CD4-positive, alpha-beta T cell treated with Interleukin-6 for 4 hours (primary cell): ENCODE measurements at places on chromosomes 6 and 20.
A peak's percentile ranks its signal among the peaks of the same experiment; 100 is the strongest.

DNA sequence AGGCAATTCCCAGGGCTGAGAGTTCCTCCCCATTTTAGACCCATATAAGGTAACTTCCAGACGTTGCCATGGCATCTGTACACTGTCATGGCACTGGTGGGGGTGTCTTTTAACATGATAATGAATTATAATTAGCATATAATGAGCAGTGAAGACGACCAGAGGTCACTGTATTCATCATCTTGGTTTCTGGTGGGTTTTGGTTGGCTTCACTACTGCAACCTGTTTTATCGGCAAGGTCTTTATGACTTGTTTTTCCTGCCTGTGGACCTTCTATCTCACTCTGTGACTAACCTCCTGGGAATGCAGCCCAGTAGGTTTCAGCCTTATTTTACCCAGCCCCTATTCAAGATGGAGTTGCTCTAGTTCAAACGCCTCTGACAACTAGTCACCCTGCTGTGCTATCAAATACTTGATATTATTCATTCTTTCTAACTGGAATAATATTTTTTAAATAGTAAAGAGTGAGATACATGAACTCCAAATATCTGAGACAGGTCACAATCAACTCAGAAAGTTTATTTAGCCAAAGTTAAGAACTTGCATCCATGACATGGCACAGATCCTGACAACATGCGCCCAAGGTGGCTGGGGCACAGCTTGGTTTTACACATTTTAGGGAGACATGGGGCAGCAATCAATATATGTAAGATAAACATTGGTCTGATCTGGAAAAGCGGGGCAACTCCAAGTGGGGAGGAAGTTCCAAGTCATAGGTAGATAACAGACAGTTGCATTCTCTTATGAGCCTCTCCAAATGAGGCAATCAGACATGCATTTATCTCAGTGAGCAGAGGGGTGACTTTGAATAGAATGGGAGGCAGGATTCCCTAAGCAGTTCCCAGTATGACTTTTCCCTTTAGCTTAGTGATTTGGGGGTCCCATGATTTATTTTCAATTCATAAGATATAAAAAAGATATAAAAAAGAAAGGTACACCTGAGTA is 1.2 kb upstream of the UFL1 start:
- peak; percentile 2 for DNase-seq

- no peak for DNase-seq
Observed at GRCh38 chr6:108744244-108744972, 103.8 kb upstream of the ARMC2 start.

DNA sequence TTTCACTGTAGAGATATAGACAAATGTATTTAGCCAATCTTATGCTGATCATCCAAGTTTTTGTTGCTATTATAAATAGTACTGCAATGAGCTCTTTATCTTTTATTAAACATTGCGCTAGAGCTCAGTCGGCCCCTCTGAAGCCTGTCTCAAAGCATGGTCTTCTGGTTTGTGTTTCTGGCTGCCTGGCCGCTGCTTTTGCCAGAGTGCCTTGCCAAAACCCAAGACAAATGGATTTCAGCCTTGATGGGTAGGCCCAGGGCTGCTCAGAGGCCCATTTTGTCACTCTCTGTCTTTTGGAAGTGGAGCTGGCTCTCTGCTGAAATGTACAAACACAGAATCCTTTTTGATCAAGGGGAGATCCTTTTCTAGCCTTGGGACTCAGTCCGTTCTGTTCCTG is 102.9 kb upstream of the KCNG1 start:
- DNase-seq = no peak

DNA sequence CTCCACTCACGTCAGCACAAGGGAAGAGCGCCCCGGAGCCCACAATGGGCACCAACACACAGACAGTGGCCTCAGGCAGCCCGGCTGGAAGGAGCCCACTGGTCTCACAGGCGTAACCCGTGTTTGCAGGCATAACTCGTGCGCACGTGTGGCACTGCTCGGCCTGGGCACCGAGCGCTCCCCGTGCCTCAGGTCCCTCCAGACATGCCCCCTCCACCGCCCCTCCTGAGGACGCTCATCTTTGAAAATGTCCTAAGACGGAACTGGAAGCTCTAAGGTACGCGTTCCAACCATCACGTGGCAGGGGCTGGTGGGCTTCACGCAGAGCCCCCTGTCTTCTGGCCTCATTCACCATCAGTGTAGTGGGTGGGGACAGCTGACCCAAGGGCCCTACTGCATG is 44.6 kb downstream of the SSR1 start:
- no peak for DNase-seq

DNA sequence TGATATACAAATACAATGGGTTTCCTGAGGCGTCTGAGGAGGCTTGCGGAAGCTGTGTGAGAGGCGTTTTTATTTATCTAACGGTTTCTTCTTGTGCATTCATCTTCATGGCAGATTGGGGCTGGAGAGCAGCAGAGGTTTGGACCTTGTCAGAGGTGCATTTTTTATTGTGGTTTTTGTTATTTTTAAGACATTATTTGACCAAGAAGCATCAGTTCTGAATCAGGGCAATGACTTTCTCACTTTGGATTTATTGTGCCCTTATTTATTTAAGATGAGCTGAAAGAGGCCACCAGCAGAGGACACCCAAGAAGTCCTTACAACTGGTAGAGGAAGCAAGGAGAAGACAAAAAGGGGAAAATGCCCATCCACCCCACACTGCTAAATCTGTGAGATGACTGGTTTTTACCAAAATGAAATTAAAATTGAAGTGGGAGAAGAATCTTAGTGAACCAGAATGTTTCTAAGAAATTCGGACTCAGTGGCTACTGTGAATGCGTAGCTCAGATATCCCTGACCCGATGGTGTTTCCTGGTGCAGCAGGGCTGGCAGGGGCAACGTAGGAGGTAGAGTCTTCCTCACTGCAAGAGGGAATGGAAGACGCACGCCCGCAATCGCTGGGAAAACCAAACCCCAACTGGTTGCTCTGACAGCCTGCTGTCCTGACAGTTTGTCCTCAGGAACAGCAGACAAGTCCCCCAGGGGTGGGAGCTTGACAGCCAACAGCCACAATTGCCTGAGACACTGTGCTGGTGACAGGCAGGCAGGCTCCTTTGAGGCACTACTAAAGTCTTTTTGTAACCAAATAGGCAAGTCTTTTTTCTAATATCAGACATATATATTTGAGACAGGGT is 14.2 kb downstream of the PRR18 start:
- DNase-seq = no peak

GRCh38 chr20:35560541-35560940 is 18.7 kb downstream of the ERGIC3 start:
- DNase-seq = no peak

DNA sequence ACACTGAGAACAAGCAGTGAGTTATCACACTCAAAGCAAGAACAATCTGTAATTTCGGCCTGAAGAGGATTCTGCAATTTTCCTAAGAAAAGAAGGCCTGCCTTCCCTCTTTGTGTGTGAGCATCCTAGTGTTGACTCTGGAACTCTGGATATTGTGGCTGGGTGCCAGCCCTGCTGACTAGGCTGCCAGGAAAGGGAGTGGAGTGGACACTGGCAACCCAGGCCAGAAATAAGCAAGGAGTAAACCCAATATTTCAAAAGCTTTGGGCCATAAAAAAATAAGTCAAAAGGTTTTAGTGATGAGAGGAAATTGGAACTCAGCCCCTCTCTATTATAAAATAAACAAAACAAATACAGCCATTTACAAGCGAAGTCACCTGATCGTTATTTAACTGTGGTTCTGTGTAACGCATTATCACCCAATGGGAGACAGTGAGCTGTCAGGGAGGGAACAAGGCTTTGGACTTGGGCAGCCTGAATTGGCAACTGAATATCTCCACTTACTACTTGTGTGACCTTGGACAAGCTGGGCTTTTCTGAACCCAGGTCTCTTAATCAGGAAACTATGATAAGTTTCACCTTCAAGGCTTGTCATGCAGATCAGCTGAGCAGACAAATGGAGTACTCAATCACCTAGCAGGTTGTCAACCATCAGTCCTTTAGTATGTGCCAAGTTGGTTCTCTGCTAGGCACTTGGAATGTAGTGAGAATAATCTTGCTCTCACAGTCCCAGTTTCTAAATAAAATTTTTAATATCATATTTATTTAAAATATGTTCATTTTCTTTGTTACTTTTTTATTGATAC is 196.2 kb downstream of the PAX1 start:
- DNase-seq = no peak

- no peak for DNase-seq
Observed at GRCh38 chr6:150183105-150183504, 40.3 kb downstream of the PPP1R14C start.

- no peak for DNase-seq
Observed at GRCh38 chr20:53186635-53187034, 214.5 kb downstream of the TSHZ2 start.

DNA sequence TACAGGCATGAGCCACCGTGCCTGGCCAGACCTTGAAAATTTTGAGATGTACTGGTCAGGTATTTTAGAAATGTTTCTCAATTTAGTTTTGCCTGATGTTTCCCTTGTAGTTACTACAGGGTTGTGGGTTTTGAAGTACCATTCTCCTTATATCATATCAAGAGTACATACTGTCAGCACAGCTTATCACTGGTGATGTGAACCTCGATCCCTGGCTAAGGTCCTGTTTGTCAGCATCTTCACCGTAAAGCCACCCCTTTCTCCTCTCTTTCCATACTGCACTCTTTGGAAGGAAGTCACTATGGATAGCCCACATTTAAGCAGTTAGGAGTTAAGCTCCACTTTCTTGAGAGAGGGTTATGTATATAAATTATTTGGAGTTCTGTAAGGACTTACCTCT is 27.8 kb downstream of the PHACTR2 start:
- no peak for DNase-seq

GRCh38 chr20:43975096-43975768 is 60.6 kb downstream of the TOX2 start:
- DNase-seq = no peak

- no peak for DNase-seq
Observed at GRCh38 chr6:134589512-134589911, 271.6 kb upstream of the SGK1 start.

DNA sequence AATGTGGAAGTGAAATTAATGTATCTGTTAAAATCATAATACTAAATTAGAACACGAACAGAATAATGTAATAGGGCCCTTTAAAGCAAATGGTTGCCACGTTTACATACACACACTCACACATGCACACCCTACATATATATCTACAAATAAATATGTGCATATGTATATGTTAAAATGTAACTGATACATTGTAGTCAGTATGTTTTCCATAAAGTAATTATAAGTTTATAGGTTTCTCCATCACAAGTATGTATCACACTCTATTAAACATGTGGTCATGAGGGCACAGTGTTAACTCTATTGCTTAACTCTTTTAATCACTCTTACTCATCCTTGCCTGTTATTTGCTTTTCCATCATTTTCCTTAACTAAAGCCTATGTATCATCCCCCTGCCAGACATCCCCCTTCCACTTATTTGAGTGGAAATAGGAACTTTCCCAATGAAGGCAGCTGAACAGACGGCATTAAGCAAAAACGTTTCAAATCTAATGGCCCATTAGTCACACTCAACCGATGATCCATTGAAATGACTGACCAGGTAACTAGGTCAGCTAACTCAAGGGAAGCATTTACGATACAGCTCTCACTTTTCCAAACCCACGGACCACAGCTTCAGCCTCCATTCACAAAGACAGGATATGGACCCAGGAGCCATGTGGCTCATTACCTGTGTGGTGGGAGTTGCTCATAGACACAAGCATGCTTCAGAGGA is 89.3 kb downstream of the HAO1 start:
- no peak for DNase-seq

GRCh38 chr6:16301511-16301910 is 63.1 kb downstream of the GMPR start:
- DNase-seq = no peak

DNA sequence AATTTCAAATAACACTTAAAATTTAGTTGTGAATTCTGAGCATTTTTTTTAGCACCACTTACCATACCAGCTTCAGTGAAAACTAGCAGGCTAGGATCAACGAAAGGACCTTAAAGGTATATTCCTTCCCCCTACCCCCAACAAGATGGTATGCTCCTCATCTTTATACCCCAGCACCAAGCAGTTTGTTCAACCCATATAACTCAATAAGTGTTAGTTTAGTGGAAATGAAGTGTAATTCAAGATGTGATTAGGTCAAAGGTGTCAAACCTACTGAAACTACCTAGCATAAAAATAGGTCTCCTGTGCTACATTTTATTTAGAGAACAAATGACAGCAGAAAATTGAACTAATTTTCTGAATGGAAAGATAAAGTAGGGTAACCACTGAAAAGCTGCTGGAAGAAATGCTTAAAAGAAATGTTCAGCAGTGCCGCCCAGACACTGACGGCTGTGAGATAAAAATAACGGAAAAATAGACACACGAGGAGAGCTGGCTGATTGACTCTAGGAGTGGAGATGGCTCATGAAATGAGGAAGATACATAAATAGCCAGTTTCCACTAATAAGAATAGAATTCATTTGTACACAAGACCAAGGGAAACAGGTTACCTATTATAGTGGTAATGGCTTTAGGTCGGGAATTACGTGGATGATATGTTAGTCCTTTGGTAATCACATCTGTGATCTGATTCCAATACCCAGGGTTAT is 94.8 kb downstream of the IPCEF1 start:
- DNase-seq = no peak

- no peak for DNase-seq
Observed at GRCh38 chr6:84762220-84763002, 2.0 kb downstream of the TBX18 start.

DNA sequence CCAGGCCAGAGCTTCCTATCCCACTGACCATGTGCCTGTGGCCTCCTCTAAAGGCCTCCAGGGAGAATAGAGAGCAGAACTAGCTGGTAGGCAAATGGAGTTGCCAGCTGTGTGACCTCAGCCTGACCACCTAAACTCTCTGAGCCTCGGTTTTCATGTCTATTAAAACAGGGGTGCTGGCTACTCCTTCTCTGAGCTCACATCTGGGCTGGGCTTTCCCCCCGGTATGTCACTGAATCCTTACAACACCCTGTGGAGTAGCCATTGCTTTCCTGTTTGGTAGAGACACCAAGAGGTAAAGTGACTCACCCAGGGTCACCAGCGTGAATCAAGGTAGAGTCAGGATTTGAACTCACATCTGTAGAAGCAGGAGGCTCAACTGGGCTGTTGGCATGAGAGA is 132.1 kb downstream of the JPH2 start:
- no peak for DNase-seq

- no peak for DNase-seq
Observed at GRCh38 chr20:13283869-13284829, 63.1 kb downstream of the ISM1 start.

DNA sequence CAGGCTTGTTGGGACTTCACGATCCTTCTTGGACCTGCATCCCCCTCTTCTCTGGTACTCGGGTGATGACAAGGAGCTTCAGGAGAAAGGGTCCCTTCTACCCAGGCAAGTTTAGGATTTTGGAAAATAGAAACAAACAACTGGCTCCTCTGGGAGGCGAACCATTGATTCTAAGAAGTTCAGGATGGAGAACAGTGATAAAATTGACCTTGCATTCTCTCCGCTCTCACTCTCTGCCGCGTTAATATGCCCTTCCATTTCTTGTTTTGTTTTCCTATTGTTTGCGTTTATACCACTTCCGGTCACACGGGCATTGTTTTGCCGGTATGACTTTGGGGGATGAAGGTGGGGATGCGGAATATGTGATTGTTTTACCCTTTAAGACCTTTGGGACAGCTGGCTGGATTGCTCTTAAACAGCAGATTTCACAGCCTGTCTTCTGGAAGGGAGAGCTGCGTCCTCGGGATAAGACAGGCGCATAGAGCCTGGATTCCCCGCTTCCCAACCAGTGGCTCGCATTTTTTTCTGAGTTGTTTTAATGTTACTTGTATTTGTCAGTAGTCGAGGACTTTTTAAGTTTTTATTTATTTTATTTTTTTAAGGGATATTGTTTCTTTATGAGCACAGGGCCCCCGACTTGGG is 144.3 kb upstream of the ZNF184 start:
- no peak for DNase-seq
